Forelimb muscle (tissue), 1 donor: ENCODE measurements at places on chromosomes 6 and 20. TPM values are rescaled to one million over a fixed set of nuclear protein-coding genes. Genes with fewer than 3 reads are reported as not detected.

GRCh38 chr6:83352424-83353061 is 78.3 kb downstream of the ME1 start:
- DNase-seq = no peak

- DNase-seq = no peak
Measured at GRCh38 chr20:21995461-21995860, 290.0 kb downstream of the PAX1 start.

- no peak for DNase-seq
Measured at GRCh38 chr20:59101961-59102360, 59.4 kb upstream of the PRELID3B start.

DNA sequence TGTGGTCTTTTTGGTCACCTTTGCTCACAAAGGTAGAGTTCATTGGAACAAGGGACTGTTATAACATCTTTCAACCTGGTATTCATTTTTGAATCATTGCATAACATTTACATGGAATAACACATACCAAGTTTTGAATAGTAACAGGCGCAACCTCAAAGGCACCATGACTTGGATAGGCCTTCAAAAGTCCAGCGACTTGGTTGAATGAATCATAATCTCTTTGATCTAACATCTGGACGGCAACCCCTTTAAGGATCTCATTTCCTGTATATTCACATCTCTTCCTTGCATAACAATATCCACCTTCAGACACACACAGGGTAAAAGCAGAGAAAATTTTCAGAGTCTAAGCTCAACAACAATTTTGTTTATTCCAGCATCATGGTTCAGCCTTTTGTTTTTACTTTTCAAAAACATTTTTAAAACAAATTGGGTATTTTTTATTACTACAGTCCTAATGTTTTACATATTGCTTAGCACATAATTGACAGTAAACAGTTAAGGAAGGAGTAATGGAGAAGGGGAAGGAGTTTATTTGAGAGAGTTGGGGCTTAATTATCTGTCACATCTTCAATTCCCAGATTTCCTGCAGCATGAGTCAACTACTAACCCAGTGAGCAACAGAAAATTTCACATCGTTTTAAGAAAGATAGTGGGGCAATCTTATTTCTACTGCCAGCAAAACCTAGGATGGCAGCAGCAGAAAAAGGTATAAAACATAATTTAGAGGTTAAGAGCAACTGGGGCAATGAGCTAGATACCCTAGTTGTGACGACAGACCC is 41.8 kb upstream of the F13A1 start:
- no peak for DNase-seq

DNA sequence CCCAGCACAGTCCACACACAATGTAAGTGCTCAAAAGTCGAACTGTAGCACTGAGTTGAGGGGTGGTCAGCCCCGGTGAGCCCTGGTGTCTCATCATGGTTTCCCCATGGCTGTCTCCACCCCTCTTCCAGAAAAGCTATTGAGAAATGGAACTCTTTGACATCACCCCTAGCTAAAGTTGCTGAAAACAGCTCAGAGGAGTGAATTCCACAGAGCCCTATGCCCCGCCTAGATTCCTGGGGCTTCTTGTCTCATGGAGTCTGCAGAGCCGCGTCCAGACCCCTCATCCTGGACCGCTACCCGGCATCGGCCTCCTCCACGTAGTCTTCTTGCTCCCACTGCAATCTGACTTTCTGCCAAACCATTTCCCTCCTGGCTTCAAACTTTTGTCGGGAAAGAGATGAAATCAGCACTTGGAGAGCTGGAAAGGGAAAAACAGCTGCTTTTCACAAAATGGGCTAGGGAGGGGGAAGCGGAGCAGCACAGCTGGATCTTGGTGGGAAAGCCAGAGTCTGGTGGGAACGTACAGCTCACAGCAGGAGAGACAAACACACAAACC is 132.2 kb downstream of the SNX5 start:
- peak; percentile 98 for DNase-seq

GRCh38 chr20:19141998-19142397 is 70.4 kb upstream of the SLC24A3 start:
- no peak for DNase-seq

DNA sequence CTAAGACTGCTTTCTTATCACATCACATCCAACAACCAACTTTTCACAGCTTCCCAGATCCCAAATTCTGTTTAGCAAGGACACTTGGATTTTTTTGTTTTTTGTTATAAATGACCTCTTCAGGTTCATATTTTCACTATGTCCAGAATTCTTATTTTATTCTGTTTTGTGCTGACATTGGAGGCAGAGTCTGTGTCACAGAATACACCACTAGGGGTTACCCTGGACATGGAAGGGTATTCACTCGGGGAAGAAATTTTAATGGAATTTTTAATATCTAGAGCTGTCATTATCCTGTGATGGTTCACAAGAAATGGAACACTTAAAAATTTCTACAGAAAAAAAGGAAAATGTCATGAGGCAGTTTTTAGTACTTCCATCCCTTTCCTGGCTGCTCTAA is 12.0 kb upstream of the SLC2A12 start:
- no peak for DNase-seq

Gene SOBP
- 16.5 TPM for polyA plus RNA-seq

Gene ABHD16B
- polyA plus RNA-seq = not detected
